ENCODE measurements at places on chromosomes 7 and 10.

DNA sequence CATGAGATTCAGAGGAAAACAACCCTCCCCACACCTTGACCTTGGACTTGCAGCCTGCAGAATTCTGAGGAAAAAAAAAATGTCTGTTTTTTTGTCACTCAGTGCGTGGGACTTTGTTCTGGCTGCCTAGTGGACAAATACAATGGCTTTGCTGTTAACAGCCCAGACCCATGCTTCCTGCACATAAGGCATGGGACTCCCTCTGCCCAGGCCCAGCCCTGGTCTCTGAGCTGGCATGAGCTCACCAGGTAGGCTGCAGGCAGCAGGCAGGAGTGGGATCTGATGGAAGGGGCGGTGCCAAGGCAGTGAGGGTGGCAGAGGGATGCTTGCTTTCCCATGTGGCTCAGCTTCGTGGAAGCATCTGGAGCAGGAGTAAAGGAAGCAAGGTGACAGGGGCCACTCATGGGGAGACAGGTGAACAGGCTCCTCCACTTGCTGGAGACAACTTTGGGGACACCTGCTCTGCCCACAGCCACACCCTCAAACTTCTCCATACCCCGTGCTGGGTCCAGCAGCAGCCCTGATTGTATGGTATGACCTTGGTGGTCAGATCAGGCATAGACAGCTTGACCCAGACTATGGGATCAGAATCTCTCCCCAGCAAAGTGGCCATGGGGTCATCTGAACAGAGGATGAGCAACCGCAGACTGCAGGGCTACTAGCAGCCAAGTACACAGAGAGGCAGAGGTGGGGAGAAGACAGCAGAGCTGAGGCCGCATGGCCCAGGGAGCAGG lies 27.0 kb downstream of the ANXA8 start:
- DNase-seq, result no peak

DNA sequence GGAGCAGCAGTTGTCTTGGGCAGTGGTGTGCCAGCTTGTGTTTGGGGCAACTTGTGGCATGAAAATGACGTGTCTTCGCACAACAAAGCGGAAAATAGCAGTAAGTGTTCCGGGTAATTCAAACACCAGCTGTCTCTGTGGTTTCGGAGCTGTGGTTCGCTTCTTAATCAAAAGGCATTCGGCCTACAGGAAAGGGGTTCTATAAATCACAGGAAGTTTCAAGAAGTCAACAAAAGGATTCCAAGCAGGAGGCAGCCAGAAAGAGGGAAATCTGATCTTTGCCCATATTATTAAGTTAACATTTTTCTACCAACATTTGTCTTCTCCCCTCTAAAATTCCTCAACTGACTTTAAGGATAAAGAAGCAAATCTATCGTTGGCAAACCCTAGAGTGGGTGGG lies 353.4 kb downstream of the FGFR2 start:
- no peak for DNase-seq

DNA sequence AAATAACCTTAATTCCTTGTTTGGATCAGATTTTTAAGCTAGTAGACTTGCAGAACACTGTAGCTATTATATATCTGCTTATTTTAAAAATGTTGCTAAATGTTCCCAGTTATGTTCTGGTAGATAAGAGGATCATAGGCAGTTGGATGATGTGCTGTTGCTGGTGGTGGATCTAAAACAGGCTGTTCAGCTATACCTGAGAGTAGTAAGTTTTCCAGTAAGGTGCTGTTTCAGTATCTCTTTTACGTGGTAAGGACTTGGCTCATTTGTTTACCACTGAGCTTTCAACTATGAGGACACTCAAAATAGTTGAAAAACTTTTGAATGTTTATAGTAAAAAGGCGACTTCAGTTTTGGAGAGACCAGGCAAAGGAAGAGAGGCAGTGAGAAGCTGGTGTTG lies 180.9 kb downstream of the CDK14 start:
- DNase-seq, result no peak

GRCh38 chr10:105974803-105975456 lies 1189.6 kb downstream of the SORCS1 start:
- no peak for DNase-seq

- no peak for DNase-seq
These were observed 6.3 kb downstream of the CFAP69 start for GRCh38 chr7:90251304-90251635.

DNA sequence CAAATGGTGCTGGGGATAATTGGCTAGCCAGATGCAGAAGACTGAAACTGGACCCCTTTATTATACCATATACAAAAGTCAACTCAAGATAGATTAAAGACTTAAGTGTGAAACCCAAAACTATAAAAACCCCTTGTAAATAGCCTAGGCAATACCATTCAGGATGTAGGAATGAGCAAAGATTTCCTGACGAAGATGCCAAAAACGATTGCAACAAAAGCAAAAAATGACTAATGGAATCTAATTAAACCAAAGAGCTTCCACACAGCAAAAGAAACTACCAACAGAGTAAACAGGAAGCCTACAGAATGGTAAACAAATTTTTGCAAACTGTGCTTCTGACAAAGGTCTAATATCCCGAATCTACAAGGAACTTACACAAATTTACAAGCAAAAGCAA lies 30.9 kb upstream of the PLXDC2 start:
- no peak for DNase-seq

- no peak for DNase-seq
These were observed 25.3 kb downstream of the USP6NL start for GRCh38 chr10:11586170-11586569.

DNA sequence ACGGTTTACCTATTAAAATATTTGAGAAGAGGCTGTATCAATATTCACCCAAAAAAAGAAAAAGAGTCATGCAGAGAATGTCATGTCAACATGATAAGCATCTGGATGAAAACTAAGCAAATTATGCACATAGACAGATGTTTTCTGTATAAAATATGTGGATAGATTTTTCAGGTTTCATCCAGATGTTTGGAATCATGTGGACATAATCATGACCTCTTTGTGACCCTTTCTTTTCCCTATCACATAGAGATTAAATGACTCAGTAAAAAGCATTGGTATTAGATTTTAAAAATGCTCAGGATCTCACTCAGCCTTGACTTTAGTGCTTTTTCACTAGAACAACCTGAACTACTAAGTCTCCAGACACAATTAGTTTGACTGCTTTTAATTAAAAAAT lies 90.0 kb downstream of the FOXP2 start:
- no peak for DNase-seq

DNA sequence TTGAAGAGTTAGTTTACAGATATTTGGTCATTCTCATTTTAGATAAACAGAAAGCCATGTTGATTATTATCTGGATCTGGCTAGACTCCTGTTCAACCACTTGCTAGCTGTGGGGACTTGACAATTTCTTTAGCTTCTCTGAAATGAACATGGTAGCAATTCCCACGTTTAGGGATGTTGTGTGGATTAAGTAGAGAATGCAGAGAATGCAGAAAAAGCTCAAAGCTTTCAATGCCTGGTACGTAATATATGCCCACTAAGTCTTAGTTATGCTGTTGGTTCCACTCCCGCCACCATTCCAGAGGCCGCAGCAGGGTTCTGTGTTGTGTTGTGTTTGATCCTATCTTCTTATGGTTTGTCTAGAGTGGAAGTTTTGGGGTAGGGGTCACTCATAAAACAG lies 39.2 kb upstream of the RPA3 start:
- DNase-seq, result no peak

GRCh38 chr10:60446070-60446833 lies 56.6 kb upstream of the ANK3 start:
- DNase-seq, result no peak

- DNase-seq, result no peak
These were observed 94.4 kb upstream of the SFMBT2 start for GRCh38 chr10:7505196-7505595.

- no peak for DNase-seq
These were observed 179.8 kb upstream of the PFKP start for GRCh38 chr10:2887391-2888070.

DNA sequence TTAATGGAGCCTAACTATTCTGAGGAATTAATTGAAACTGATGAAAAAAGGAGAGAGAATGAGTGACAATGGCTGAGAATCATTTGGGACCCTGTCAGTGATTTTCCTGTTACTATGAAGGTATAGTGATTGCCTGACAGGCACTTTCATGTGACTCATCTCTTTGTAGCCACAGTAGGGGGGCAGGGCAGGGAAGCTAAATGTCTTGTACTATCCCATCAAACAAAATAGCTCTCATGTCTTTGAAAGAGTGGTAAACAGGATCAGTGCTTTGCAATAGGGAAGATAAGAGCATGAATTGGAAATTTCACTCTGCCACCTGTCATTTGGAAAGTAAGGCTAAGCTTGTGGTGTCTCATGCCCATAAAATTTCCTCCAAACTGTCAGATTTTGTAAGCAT lies 94.5 kb upstream of the GSDME start:
- peak; percentile 76 for DNase-seq

DNA sequence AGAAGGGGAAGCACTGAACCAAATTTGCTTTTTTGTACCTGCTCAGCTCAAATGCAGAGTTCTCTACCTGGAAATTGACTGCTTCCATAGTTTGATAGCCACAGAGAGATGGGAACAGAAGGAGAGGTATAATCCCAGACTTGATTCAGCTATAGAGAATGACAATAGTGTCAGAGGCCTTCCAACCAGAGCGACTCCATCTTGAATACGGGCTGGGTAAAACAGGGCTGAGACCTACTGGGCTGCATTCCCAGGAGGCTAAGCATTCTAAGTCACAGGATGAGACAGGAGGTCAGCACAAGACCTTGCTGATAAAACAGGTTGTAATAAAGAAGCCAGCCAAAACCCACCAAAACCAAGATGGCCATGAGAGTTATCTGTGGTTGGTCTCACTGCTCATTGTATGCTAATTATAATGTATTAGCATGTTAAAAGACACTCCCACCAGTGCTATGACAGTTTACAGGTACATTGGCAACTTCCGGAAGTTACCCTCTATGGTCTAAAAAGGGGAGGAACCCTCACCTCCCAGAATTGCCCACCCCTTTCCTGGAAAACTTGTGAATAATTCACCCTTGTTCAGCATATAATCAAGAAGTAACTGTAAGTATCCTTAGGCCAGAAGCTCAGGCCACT lies 42.7 kb upstream of the ATRNL1 start:
- no peak for DNase-seq

DNA sequence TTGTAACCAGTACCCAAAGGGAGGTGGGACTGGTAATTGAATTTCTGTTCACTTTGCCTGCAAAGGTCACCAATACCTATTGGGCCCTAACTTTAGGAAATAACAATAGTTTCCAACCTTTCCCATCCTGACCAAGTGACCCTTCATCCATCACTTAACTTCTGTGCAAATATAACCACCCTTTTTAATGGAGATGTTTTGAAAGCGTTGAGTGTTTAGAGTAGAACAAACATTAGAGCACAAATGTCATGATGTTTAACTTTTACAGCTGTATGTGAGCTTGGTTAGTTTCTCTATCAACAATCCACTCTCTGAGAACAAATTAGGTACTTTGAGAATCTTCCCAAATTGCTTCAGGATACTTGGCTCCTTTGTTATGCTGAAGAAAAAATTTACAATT lies 66.4 kb downstream of the MET start:
- no peak for DNase-seq

- DNase-seq, result no peak
These were observed 102.7 kb downstream of the WDR11 start for GRCh38 chr10:120953897-120954296.

DNA sequence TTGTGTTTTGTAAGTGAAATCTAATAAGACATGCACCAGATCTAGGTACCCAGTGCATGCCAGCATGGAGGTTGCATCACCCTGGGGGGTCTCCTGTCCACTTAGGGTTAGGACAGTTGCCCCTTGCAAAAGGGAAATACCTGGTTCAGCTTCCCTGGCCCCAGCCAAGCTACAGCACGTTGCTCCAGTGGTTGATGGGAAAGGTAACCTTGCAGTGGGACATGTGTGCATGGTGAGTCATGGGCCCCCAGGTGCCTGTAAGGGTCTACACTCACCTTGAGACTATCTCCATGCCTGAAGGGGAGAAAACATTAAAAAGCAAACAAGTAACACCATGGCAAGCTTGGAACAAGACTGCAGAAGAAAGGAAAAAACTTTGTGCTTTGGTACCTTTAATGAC lies 143.9 kb downstream of the LSM5 start:
- DNase-seq, result no peak

DNA sequence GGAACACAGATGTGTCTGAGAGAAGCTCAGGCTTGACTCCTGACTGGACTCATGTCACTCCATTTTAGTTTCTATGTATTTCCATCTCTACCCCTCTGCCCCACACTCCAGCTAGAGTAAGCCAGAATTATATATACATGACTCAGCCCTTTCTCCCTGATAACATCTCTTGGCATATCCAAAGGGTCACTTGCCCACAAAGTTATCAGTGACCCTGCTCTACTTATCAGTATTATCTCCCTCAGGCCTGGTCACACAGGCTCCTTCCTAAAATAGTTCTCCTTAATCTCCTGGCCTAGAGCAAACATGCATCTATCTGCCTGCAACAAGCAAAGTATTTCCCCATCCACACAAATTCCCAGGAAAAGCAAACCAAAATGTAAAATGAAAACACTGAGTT lies 598.3 kb downstream of the SUGCT start:
- DNase-seq, result no peak

- no peak for DNase-seq
These were observed 292.5 kb upstream of the ZNF32 start for GRCh38 chr10:43940898-43941837.

DNA sequence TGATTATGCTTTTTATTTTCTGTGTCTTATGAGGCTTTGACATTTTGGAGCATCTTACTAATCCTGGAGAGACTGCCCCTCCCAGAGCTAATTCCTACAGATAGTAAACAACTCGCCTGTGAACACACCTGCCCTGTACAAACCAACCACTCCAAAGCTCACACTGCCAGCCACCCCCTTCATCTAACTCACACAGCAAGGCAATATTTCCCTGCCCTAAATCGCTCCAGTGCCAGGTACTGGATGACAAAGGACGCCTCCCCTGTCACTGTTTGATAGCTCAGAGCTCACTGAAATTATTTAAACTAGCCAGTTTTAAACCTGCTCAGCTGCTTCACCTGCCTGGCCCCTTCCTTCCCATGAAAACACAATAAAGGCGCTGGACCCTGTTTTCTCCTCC lies 535.1 kb upstream of the CELF2 start:
- DNase-seq, result peak; percentile 59

DNA sequence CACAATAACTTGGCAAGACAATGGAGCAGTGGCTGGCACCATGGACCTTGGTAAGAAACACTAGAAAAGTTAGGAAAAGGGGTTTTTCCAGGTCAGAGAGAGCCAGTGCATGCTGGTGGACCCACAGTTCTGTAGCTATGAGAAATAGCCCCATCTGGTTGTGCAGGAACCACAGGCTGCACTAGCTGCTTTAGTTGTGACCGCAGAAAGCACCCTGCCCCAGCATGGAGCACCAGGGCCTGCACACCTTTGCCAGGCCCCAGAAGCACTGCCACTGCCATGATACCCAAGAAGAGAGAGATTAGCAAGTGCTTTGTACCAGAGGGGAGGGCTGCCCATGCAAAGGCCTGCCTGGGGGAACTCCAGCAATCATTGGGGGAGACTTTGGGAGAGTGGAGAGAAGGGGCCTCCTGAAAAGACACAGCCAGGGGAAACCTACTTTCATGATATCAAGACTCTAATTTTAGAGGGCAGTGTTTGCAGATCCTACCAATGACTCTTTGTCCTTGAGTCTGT lies 256.1 kb upstream of the C7orf33 start:
- DNase-seq, result no peak
